NCI-H2171 (cell line): ENCODE measurements at places on chromosomes 16 and 17.

DNA sequence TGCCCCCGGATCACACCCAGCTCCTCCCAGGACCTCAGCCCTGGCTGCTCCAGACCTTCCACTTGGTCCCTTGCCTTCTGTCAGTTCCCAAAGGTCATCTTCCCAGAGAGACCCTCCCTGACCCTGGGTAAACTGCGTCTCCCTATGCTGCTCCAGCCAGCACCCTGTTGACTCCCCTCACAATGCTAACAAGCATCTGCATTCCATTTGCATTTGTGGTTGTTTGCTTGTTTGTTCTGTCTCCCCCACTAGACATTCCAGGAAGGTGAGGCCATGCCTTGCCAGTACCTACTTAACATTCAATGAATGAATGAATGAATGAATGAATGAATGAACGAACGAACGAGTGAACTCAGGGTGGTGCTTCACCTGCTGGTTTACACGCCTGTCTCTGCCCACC, 171.2 kb downstream of the WSCD1 start:
- DNase-seq = no peak

GRCh38 chr17:29294580-29294900, 592 bp upstream of the NUFIP2 start:
- no peak for DNase-seq

DNA sequence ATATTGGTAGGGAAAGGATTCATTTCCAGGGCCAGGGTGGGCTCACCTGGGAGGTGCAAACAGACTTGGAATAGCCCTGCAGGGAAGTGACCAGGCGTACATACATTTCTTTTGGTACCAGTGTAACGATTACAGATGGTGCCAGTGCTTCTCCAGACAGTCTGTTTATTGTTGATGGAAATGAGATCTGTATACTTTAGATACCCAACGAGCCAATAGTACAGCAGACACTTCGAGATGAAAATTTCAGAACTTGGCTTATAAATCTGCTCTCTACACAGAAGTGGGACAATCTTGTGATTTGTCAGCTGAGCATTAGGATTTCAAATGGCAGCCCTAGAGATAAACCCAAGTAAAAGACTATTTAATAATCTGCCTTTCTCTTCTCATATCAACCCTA, 57.9 kb downstream of the HS3ST2 start:
- DNase-seq = no peak

GRCh38 chr17:35752945-35753764, at the start of gene GAS2L2:
Gene GAS2L2 (minus strand): TSS chr17:35753239. CDS start chr17:35752850, 389 bp downstream.
- no peak for DNase-seq

DNA sequence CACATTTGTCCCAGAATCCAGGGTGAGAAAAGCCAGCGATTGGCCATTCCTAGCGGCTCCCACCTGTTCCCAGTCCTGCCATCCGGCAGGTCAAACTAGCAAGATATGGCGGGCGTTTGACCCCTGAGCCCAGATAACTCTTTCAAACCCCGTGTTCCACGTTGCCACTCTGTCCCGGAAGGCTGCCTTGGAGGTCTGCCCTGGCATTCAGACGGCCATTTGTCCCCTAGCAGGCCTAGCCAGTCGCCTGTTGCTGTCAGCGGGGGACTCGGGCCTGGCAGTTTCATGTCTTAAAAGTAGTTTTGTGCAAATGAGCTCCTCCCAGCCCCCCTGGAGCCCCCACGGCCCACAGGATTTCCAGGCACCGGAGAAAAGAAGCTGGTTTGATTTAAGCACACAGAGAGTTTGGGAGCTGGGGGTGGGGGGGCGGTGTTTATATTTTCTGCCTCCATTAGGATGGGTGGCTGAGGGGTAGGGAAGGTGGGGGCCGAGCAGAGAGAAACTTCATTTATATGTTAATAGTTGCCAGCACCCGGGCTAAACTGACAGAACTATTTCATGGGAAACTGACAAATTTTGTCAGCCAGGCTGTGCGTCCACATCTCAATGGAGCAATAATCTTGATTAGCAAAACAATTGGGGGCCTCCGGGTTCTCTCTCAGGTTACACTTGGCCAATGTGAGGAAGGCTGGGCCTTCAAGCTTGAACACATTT, 240.9 kb upstream of the SALL1 start:
- DNase-seq = no peak

- DNase-seq = no peak
These were observed 365.7 kb upstream of the PMFBP1 start for GRCh38 chr16:72537664-72538063.

DNA sequence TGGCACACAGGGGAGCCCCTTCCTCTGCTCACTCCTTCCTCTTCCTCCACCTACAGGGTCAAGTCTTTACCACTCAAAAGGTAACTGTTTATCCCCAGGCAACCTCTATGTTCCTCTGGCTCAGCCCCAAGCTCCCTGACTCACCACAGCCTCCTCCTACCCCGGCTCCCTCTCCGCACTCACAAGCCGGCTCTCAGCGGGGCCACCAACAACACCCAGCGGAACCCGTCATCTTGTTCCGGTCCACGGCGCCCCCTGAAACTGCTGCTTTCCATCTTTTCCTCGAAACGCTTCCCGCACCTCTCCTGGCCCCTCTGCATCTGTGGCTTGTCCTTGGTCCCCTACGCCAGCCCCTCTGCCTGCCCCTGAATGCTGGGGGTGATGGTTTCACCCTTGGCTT, 58.4 kb downstream of the NXN start:
- DNase-seq = no peak

GRCh38 chr16:2384426-2384825, 43.9 kb upstream of the ABCA3 start:
- DNase-seq = no peak

DNA sequence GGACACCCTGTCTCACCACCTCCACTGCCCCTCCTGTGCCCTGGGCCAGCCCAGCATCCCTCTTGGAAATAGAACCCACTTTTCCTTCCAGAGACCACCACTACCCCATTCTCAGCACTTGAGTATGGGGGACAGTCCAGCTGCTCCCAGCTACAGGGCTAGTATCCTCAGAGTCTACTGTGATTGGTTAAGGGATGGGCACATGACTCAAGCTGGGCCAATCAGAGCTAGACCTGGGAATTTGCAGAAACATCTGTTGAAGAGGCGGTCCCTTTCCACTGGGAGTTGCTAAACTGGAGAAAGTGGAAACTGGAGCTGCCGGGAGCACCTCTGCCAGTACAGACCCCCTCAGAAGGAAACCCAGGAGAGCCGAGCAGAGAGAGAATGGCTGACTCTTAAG, 156.6 kb downstream of the GSG1L start:
- DNase-seq = no peak

GRCh38 chr16:89412811-89413210, 77.5 kb downstream of the ANKRD11 start:
- no peak for DNase-seq

GRCh38 chr16:31876951-31877828, 3.6 kb downstream of the ZNF267 start:
- no peak for DNase-seq

GRCh38 chr16:11596572-11597226, 10.0 kb upstream of the LITAF start:
- DNase-seq = no peak

- DNase-seq = no peak
These were observed 11.5 kb upstream of the LGALS3BP start for GRCh38 chr17:78991017-78991738.

DNA sequence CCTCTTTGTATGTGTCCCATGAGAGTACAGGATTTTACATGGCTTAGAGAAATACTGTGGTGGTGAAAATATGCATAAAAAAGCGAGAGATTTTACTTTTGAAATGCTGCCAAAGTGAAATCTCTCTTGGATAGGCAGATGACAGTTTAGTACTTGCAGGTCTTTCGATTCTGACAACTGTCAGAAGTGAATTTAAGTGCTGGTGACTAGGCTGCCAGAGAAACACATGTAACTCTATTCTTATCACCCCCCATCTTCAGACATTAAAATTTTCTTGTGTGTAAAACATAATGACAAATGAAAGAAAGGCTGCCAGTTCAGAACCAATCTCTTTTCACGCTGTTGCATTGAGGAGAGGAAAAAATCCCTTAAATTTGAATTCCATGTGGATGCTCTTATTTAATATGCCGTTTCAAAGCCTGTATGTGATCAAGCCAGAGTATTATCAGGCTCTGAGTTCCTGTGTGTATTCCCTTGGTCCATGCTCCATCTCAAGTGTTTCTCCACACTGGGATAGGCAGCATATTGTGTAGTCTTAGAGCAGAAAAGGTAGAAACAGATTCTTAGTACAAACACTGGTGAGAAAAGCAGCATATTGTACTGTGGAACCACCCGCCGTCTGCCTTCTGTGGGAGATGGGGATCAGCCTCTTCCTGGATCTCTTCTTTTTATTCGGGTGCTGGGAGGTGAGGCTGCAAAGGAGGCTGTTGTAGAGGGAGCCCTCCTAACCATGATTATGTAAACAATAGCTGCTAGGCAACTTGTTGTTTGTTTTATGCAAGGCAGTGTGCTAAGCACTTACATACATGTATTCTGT, 291.3 kb downstream of the WWOX start:
- DNase-seq = no peak

GRCh38 chr16:89060207-89060794, 33.4 kb upstream of the ACSF3 start:
- no peak for DNase-seq

DNA sequence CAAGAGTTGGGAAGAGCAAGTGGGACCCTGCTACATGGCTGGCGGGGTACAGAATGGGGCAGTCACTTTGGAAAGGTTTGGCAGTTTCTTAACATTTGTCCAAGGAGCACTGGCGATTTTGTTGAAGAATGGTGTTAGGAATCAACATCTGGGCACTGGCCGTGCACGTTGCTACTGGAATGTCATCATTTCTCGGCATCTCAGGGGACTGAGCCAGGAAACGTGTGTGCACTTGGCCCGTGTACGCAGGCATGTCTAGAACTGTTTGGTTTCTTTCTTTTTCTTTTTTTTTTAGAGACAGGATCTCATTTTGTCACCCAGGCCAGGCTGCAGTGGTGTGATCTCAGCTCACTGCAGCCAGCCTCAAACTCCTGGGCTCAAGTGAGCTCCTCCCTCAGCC, 17.3 kb upstream of the FOXK2 start:
- DNase-seq = no peak

GRCh38 chr16:11681556-11681955, 13.3 kb downstream of the SNN start:
- no peak for DNase-seq

DNA sequence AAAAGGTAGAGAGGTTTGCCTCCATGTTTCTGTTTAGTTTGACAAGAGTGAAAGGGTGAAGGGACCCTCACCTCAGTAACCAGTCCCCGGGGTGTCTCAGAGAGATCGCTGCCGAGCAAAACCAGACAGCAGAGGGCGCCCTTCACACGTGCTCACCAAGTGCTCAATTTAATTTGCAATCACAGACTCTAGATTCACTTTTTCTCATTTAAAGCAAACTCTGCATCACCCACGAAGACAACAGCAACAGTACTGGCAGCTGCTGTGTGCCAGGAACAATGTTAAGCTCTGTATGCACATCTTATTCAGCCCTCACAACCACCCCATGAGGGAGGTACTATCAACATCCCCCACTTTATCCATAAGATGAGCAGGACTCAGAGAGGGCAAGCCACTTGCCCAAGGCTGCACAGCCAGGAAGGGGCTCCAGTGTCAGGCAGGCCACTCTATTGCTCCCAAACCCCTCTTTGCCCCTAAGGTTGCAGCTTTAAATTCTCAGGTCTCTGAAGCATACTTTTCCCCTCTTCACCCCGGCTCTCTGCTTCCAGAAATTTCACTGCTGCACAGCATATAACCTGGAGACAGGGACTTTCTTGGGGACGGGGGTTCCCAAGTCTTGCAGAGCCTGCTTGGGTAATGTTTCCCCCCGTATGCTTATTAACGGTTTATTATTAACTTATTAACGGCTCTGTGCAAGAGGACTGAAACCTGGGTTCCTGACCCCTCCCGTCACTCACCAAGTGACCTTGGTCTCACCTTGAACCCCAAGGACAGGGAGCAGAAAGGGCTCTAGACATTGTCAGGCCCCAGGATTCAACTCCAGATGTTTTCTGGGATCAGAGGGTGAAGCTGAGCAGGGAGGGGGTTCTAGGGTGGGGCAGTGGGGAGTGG, 70.9 kb downstream of the CNGB1 start:
- peak; percentile 25 for DNase-seq

DNA sequence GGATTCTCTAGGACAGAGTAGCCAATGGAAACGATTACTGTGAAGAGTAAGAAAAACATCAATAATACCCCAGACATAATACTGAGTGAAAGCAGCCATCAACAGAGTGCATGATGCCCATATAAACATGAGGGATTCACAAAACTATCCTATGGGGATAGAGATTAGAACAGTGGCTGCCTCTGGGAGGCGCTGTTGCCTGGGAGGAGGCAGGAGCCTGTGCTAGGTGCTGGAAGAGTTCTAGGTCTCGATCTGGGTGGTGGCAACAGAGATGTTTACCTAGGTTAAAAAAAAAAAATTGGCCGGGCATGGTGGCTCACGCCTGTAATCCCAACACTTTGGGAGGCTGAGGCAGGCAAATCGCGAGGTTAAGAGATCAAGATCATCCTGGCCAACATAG, 7.9 kb downstream of the FA2H start:
- no peak for DNase-seq

DNA sequence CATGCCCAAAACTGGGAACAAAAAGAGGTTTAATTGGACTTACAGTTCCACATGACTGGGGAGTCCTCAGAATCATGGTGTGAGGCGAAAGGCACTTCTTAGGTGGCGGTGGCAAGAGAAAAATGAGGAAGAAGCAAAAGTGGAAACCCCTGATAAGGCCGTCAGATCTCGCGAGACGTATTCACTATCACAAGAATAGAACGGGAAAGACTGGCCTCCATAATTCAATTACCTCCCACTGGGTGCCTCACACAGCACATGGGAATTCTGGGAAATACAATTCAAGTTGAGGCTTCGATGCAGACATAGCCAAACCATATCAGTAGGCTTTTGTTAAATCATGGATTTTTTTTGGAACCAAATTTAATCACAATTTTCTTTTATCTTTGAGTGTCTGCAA, 24.4 kb downstream of the RBL2 start:
- no peak for DNase-seq

GRCh38 chr17:75847614-75848522, 3.7 kb upstream of the UNC13D start:
- DNase-seq = no peak

DNA sequence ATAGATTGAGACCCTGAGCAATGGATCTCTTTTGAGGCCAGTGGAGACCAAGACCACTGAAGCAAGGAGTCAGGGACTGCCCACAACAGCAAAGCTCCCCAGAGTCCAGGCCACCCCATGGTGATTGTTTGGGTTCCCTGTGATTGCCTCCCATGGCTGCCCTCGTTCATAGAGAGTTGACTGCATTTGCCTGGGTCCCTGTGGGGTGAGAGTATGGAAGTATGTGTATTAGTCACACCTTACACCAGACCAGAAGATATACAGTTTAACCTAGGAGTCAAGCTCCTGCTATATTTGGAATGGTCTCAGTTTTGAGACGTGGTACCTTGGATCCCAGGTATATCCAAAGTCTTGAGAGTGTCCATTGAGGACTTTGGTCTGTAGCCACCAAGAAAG, 20.2 kb downstream of the HLF start:
- no peak for DNase-seq

GRCh38 chr17:37736428-37736827, 8.4 kb downstream of the HNF1B start:
- no peak for DNase-seq

- no peak for DNase-seq
These were observed 2.5 kb downstream of the TRIM47 start for GRCh38 chr17:75875940-75876189.

- peak; percentile 85 for DNase-seq
These were observed at the start of gene B3GNT9 for GRCh38 chr16:67150833-67151396. Gene B3GNT9 (minus strand): TSS chr16:67150998. CDS start chr16:67150485, 513 bp downstream.
